WTC11 (cell line): ENCODE measurements at places on chromosomes 5 and 9. TPM values are rescaled to one million over a fixed set of nuclear protein-coding genes. Genes with fewer than 3 reads are reported as not detected.

DNA sequence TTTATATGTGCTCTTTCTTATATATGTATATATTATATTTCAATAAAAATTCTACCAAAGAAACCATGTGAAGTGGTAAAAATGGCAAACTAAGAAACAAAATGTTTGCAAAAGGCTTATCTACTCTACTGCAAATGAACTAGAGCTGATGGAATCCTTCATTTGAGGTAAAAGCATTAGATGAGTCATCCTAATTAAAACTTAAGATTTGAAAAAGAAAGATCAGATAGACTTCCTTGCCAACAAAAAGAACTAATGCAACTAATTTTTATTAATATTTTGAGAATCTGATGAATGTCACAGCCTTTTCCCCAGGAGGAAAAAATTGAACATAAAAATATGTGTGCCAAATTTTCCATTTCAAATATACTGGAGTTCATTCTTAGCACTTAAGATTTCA lies 84.1 kb upstream of the SLCO4C1 start:
- DNase-seq: no peak

Gene PTPDC1
- total RNA-seq: 8.9 to 9.5 TPM (median 9.2 TPM) in 3 replicates

GRCh38 chr5:7805379-7805778 lies 45.6 kb downstream of the CFAP90 start:
- DNase-seq: no peak

- DNase-seq: no peak
Measured at GRCh38 chr5:163504079-163504931, 1.1 kb upstream of the MAT2B start.

GRCh38 chr9:121721058-121721350 lies 69.6 kb downstream of the DAB2IP start:
- DNase-seq: no peak

Gene OR1Q1
- not detected in 3 replicates for total RNA-seq

DNA sequence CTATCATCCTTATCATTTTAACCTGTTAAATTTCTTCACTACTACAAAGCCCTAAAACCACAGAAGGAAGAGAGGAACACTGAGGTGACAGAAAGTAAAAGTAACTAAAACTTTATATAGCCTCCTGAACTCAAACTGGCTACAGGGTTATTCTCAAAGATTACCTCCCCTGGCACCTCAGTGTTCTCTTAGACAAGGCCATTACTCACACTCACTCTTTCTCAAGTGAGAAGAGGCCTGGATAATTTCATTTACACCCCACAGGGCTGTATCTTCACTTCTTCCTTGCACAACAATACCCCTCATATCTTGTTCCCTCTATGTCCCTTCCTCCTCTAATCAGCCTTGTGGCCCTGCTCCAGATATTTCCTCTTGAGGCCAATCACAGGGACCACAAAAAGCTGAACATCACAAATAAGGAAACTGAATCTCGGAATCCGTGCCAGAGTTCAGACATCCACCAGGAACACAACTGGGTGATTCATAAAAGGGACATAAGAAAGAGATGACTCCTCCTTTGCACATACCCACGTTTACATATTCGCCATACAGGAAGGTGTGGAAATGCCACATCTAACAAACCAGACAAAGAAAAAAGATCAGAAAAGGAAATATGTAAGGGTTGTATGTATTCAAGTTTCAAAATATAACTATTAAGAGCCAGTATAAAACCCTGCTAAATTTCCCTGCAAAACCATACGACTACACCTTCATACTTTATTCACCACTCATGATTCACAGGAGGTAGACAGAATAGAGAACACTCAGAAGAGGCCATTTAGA lies 1.7 kb upstream of the KLHL3 start:
- DNase-seq: no peak

DNA sequence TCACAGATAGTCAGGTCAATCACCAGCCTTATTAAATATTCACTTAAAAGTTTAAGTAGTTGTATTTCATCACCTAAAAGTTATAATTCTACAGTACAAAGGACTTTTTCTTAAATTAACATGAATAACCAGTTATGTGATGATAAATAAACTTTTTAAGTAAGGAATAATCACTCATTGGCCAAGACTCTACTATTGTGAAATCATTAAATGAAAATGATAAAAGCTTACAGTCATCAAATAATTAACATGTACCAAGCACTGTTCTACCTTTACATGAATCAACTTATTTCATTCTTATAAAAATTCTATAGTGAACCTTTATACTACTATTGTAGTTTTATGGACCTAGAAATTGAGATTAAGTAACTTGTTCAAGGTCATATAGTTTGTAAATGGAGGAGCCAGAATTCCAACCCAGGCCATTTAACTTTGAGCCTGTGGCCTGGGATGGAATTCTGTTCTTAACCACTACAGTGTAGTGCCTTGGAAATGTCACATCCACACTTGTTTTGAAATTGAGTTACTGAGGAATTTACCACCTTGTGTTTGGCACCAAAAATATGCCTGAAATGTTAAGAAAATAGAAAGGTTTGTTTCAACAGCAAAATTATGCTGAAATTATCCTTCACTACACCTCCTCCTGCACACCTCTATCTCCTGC lies 32.8 kb upstream of the MSANTD3 start:
- DNase-seq: no peak

DNA sequence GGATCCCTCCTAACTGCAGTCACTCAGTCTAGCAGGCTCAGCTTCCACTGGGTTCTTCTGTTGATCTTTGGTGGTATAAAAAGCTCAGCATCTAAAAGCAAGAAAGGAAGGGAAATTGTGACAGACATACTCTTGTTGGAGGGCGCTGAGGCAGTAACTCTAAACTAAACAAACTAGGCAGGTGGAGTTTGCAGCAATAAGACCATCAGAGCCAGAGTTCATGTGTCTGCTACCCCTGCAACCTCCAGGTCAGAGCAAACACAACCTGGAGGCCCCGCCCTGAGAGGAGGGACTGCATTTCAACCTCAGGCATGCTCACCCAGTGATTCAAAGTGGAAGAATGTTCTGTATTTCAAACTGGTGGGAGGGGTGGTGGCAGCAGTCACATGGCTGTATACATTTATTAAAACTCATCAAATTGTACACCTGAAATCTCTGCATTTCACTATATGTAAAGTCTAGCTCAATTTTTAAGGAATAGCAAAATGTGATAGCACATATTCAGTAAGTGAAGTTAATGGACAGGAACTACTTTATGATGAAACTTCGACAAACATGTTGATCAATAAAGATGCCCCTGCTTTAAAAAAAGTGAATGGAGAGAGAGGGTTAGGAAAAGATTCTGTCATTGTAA lies 7.1 kb downstream of the ACTL7A start:
- DNase-seq: no peak

Gene FREM1
- total RNA-seq: 2.8 to 3.6 TPM (median 3.0 TPM) in 3 replicates

- DNase-seq: no peak
Measured at GRCh38 chr5:126070481-126070880, 352.7 kb upstream of the GRAMD2B start.

- DNase-seq: no peak
Measured at GRCh38 chr9:13665418-13666066, 386.1 kb upstream of the MPDZ start.

DNA sequence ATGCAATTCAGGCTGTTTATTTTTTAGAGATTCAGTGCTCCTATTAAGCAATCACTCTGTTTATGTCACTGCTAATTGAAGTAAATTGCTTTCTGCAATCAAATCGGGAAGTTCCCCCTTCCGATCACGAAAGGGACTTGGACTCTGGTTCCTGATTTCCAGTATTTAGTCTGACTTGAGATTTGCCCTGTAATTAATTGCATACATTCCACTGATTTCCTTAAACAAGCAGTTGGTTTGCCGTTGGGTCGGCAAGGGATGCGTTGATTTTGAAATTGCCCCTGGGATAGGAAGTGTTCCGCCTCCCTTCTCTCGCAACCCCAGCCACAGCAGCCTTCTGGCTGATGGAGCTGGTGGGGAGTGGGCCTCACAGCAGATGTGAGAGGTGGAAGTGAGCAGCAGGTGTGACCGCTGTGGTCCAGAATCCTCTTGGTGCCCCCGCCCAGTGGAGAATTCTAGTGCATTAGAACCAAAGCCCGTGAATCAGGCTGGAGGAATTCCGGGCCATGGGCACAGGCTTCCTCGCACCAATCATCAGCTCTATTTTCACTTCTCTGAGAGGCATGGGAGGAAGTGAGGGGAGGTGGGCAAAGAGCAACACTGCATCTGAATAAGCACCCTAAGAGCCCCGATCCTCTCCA lies 102.5 kb downstream of the SPRY4 start:
- no peak for DNase-seq

DNA sequence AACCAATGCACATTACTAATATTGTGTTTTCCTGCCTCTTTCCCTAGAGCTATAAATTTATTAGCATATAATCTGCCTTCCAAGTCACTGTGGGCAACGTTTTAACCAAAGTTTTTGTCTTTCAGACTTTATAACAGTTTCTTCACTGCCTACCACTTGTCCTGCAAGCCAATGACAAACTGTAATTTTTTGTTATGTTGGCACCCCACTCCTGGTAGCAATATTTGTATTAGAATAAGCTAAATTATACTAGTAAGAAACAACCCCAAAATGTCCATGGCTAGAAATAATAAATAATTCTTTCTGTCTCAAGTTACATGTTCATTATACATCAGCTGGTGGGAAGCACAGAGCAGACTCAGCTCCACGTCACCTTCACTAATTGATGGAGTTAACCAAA lies 51.7 kb downstream of the ATPSCKMT start:
- no peak for DNase-seq

GRCh38 chr9:132366481-132366880 lies 11.7 kb upstream of the SETX start:
- no peak for DNase-seq

GRCh38 chr9:110671849-110672248 lies 3.3 kb downstream of the MUSK start:
- DNase-seq: no peak

DNA sequence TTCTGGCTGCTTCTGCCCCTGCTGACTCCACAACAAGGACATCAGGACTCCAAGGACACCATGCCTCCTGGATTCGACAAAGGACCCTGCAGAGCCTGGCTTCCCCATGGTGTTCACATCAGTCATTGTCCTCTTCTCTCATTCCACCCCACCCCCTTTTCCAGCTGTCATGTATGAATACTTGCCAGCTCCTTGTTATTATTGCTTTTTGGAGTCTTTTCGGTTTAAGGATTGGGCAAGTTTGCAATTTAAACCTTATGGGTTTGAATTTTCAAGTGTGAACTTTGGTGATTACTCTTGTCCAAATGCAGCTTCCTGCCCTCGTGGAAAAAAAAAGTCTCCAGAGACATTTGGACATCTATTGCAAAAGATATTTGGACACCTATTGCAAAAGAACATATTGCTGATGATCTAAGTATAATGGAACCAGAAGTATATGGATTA lies 14.2 kb upstream of the LVRN start:
- DNase-seq: no peak

Gene RAPGEF6
- total RNA-seq: 18.0 to 19.5 TPM (median 18.1 TPM) in 3 replicates

Gene LECT2
- total RNA-seq: not detected in 3 replicates

Gene CERT1
- total RNA-seq: 48.5 to 50.8 TPM (median 49.0 TPM) in 3 replicates

DNA sequence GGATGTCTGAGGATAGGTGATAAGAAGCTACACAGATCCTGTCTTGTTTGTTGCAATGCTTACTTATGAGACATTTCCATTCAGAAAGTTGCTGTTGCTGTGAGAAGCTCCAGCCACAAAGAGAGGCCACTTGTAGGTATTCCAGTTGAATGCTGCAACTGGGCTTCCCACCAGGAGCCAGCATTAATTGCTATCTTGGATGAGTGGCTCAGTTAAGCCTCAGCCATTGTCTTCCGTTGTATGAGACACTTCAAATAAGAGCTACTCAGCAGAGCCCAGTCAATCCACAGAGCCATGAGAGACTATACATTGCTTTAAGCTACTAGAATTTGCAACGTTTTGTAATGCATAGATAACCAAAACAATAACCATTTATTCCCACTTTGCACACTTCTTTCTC lies 104.3 kb upstream of the ARRDC3 start:
- DNase-seq: no peak

GRCh38 chr9:72089451-72090130 lies 29.2 kb upstream of the C9orf57 start:
- DNase-seq: no peak

- no peak for DNase-seq
Measured at GRCh38 chr9:100581661-100582060, 3.8 kb downstream of the CAVIN4 start.

DNA sequence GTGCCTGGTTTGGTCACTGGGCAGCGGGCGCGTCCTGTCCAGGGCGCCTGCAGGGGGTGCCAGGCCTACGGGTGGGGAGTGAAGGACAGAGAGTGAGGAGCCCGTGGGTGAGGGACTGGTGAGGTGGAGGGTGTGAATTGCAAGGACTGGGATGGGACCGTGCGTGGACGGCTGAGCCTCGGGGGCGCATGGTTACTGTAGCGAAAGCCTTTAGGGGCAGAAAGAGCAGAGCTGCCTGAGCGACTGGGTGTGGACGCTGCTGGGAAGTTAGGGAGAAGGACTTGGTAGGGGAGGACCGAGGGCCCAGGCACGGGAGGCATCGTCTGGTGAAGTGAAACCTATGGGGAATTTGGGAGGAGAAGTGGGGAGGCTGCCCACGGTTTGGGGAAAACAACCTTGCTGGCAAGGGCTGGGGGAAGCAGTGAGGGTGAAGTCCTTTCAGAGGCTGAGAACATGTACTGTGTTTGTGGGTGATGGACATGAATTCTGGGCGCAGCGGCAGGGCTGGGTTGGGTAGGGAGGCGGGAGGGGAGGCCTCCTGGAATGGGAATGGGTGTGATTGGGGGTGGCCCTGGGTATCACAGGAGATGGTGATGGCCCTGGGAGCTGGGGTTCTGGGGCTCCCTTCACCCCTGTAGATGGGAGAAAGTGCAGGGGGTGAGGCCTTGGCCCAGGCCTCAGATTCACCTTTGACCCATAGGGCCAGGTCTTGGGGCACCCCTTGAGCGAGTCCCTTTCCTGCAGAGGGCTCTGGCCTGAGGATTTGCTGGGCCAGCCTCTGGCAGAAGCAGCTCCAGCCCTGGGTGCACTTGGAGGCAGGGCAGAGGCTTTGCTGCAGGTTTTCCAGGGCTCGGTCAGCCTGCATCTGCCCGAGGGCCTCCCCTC lies 1.7 kb upstream of the TOR4A start:
- DNase-seq: no peak
